HCEC 1CT (cell line): ENCODE measurements at places on chromosomes 5 and 9.

GRCh38 chr5:44385291-44385900, 3.8 kb downstream of the FGF10 start:
- DNase-seq: no peak

DNA sequence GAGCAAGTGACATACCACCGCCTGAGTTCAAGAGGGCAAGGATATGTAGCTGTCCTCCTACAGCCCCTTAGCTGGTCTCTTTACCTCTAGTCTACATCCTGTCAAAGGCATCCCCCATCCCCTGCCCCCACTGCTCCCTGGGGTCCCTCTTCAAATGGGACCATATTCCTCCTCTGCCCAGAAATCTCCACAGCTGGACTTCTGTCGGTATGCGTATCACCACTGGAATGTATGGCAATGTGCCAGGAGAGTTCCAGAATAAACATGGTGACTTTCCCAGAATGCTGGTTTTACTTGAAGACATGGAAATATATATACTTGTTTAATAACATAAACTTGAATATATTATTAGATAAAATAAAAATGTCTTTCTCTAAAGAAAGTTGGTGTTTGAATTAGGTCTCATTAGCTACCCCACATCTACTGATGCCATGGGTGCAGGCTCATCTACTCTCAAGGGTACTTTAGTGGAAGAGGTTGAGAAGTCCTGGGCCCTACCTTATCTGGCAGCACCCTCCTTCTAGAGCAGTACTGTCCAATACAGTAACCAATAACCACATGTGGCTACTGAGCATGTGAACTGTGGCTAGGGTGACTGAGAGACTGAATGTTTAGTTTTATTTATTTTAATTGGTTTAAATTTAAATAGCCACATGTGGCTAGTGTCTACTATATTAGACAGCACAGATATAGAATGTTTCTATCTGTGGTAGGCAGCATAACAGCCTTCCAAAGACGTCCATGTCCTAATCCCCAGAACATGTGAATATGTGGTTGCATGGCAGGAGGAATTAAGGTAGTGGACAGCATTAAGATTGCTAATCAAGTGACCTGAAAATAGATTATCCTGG, 181.7 kb upstream of the SLC30A5 start:
- peak; percentile 37 for DNase-seq

DNA sequence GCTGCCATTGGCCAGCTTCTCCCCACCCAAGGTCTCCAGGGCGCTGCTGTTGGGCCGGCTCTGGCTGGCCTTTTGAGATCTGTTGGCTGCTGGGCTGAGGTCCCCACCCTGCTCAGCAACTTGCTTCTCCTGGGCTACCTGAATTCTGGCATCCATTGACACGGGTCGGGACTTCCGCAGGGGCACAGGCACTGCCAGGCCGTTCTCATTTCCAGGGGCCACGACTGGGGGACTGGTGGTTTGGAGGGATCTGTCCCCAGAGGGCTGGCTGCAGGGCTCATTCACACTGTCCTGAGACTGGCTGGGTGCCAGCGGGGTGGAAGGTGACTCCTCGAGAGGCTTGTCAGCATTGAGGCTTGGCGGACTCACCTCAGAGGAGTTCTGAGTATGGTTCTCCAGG, 87.1 kb upstream of the FBXW11 start:
- no peak for DNase-seq

DNA sequence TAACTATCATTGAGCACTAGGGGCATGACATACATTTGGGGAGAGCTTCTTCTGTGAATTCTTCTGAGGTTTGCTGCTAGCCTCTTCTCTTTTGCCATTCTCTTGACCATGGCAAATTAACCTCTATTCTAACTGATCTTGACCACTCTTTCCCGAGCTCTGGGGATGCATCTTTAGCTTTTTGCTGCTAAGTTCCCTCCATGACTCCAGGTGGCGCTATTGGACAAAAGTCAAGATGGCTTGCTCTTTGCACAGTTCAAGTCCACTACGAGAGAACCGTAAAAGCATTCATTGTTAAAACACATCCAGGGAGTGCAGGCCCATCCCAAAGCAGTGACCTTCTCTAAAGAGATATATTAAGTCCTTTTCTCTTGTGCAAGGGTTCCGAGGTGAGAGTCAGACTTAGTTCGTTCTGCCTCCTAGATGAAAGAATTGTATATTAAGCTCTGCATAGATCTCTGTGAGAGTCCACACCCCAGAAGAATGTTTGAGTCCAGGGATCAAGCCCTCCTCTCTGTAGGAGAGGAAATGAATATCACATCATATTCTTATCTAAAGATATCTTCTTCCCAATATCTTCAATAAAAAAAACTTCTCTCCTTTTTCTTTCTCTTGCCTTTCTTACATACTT, 1152.9 kb upstream of the CDH6 start:
- peak; percentile 5 for DNase-seq

DNA sequence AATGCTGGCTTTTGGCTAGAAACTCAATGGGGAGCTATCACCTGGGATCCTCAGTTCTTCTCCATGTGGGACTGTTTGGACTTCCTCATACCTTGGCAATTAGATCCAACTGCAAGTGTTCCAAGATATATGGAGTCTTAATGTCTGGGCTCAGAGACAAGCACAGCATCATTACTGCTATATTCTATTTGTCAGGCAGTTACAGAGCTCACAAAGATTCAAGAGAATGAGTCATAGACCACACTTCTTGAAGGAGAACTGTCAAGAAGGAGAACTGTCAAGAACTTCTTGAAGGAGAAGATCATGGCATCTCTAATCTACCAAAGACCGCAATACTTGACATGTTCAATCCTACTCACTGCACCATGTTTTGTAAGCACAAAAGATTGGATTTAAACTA, 106.8 kb upstream of the NREP start:
- peak; percentile 2 for DNase-seq

- no peak for DNase-seq
Measured at GRCh38 chr5:16933337-16933736, 2.8 kb downstream of the MYO10 start.
